ENCODE measurements at places on chromosomes 6 and 20.

DNA sequence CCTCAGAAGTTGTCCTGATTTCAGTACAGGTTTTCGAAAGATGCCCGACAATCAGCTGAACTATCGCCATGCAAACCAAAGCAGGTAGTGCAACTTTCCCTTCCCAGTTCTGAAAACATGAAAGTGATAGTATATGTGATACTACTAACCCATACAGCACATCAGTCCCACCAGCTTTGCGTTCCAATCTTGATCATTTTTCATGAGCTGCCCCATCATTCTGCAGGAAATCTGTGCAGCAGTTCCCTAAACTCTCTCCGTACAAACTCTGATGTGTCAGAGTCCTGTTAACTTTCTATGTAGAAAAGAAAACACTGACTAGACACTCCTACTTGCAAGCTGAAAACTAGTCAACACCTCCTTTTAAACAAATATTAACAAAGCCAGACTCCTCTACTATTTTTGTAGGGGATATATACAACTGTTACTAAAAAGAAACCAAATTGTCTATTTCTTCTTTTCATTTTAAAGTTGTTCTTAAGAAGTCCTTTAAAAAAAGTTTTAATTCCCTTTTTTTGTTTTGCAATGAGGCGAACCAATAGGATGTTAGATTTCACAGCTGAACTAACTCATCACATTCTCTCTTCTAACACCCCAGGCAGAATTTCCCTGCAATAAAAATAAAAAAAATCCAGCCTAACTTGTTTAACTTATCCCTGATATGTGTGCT is 99.6 kb upstream of the DST start:
- DNase-seq: no peak

DNA sequence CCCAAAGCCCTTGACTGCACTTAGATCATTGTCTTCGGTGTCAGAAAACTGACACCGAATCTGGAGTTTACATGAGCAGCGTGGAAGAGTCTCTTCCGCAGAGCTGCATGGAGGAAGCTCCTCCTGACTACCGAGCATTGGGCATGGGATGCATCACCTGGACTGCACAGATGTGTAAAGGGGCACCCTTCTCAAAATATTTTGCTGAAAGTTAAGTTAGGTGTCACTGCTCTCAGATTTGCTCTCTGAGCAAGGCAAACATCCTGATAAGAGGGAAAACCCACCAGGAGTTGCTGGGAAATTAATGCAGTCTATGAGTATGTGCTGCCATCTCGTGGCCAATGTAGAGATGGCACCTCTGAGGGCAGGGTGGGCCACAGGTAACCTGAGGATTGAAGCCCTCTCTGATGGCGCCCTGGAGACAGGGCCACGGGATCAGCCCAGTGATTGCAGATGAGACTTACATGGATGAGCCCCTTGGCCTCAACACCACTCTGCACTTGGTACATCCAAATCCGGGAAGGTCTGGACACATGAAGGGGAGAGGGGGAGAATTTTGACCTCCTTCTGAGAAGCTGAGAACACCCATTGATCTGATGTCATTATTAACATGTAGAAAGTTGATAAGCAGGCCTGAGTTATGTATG is 129.9 kb downstream of the LPA start:
- peak; percentile 84 for DNase-seq

DNA sequence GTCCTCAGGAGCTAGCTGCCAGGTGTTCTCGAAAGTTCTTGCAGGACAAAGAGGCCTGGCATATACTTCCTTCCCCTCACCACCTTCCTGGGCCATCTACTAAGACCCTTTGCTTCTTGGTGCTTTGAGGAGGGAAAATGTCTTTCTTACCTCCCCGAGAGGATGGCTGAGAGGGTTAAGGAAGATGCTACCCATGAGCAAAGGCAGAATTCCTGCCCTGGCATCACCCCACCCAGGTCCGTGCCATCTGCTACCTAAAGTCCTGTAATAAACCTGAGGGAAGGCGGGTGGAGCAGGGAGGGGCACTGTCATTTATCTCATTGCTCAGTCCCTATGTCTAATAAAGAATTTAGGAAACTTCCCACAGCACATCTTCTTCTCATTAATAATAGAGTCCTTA is 16.2 kb downstream of the GFOD1 start:
- no peak for DNase-seq

DNA sequence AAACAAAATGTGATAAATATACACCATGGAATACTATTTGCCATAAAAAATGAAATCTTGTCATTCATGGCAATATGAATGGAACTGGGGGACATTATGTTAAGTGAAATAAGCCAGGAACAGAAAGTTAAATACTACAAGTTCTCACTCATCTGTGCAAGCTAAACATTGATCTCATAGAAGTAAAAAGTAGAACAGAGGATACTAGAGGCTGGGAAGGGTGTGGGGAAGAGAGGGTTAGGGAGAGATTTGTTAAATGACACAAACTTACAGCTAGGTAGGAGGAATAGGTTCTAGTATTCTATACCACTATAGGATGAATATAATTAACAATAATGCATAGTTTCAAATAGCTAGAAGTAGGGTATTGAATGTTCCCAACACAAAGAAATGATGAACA is 61.0 kb downstream of the SLC22A2 start:
- no peak for DNase-seq

- no peak for DNase-seq
These were observed 113.3 kb downstream of the JPH2 start for GRCh38 chr20:44073675-44074071.

DNA sequence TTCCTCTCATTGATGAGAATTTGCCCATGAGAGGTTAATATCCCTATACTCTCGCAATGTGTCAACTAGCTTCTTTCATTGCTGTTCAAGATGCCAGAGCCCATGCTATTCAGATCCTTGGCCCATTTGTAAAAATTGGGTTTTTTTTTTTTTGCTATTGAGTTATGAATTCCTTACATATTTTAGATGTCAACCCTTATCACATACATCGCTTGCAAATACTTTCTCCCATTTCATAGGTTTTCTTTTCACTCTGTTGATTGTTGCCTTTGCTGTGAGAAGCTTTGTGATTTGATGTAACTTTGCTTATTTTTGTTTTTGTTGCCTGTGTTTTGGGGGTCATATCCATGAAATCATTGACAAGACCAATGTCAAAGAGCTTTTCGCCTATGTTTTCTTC is 32.2 kb upstream of the IPCEF1 start:
- no peak for DNase-seq

- no peak for DNase-seq
These were observed 35.2 kb downstream of the HMGCLL1 start for GRCh38 chr6:55543633-55544309.

GRCh38 chr6:147407571-147407970 is 100.9 kb upstream of the SAMD5 start:
- DNase-seq: no peak

DNA sequence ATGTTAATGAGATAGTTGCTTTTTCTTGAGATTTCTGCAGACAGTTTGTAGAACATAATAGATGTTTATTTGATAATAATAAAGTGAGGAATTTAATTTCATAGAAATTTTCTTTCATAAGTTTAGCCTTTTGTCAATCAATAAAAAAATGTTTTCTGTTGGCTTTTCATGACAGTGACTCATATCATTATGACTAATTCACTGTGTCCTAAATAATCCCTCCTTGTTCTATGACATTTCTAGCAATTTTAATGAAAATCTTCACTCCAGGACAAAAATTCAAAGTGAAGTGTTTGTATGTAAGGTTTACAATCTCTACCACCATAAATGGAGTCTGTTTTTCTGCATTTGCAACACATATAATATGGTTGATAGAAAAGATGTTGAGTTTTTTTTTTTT is 109.9 kb downstream of the UTRN start:
- DNase-seq: no peak

GRCh38 chr6:133312006-133312405 is 70.8 kb downstream of the EYA4 start:
- no peak for DNase-seq

- DNase-seq: no peak
These were observed 2.2 kb upstream of the SNPH start for GRCh38 chr20:1263853-1264252.

DNA sequence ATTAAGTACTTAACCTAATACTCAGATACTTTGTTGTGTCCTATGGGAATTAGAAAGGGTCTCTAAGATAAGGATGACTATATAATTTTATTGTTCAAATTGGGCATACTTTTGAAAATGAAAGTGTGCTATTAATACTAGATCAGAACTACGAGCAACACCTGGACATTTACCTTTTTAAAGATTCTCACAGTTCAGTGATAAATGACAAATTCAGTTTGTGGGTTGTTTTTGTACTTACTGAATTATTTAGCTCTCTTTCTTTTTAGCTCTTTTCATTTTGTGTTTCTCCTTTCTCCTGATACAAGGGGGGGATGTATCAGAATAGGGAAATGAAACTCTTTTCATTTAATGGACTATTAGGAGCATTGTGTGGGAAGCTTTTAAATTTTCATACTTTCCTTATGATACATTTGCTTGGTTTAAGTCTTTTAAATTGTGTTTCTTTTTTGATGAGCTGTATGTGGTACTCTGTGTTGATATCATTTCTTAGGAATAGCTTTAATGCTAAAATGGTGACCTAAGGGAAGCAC is 47.5 kb downstream of the PHF3 start:
- no peak for DNase-seq

- no peak for DNase-seq
These were observed 233.5 kb upstream of the TAB2 start for GRCh38 chr6:149084026-149084425.

- DNase-seq: no peak
These were observed 11.5 kb upstream of the SRF start for GRCh38 chr6:43159599-43159998.

DNA sequence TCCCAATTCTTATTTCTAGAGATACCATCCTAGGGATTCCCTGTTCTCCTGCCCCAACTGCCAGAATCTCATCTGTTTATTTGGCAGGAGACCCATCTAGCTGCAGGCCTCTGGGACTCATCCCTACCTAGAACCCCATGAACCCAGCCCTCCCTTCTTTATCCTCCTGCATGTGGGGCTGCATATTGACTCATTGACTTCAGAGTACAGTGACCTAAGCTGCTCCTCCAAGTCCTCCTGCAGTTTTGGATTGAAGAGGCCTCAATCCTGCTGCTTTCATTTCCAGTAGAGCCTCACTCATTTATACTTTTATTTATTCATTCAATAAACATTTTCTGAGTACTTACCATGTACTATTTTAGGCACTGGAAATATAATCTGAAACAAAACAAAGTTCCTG is 11.6 kb downstream of the TMEM200A start:
- DNase-seq: no peak

- DNase-seq: no peak
These were observed 24.8 kb downstream of the CDH22 start for GRCh38 chr20:46283426-46284039.

DNA sequence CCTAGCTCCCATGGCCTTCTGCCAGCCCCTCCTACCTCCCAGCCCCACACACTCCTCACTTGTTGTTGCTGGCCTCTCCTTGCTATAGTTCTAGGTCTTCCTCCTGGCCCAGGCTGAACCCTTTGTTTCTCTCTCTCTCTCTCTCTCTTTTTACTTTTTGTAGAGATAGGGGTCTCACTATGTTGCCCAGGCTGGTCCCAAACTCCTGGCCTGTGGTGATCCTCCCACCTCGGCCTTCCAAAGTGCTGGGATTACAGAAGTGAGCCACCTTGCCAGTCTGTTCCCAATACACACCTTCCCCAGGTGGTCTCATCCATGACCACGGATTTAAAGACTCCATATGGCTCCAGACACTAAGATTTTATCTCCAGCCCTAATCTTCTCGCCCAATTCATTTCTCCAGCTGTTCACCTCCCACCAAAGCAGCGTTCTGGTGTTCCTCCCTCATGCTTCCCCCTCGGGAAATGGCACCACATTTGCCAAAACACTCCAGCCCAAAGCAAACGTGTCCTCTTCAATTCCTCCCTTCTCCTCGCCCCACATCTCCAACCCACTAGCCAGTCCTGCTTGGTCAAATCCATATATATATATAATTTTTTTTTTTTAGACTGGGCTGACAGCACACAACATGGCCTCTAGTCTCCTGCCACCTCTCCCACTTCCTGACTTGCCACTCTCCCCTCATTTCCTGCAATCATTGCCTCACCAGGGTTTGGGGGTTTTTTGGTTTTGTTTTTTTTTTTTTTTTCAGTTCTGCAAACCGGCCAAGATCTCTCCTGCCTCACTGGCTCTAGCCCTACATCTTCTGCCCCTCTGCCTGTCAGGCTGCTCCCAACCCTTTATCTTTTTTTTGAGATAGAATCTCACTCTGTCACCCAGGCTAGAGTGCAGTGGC is 104.4 kb downstream of the NCR2 start:
- no peak for DNase-seq
